Right ventricle myocardium inferior (tissue), 1 donor: ENCODE measurements at places on chromosomes 16 and 17. TPM values are rescaled to one million over a fixed set of nuclear protein-coding genes. Genes with fewer than 3 reads are reported as not detected.

DRC3 gene
- 1.6 TPM for total RNA-seq

OR3A2 gene
- 0.22 TPM for total RNA-seq

PAQR4 gene
- 11.4 TPM for total RNA-seq

PPY gene
- total RNA-seq: not detected

VTN gene
- 36.9 TPM for total RNA-seq

RFFL gene
- total RNA-seq: 11.2 TPM

CSH1 gene
- not detected for total RNA-seq

SLC38A8 gene
- total RNA-seq: 3.1 TPM

ST6GALNAC1 gene
- total RNA-seq: 6.1 TPM

PYCARD gene
- total RNA-seq: 9.1 TPM

NOD2 gene
- 0.81 TPM for total RNA-seq

BICDL2 gene
- not detected for total RNA-seq

PIK3R6 gene
- total RNA-seq: 0.78 TPM

DNA sequence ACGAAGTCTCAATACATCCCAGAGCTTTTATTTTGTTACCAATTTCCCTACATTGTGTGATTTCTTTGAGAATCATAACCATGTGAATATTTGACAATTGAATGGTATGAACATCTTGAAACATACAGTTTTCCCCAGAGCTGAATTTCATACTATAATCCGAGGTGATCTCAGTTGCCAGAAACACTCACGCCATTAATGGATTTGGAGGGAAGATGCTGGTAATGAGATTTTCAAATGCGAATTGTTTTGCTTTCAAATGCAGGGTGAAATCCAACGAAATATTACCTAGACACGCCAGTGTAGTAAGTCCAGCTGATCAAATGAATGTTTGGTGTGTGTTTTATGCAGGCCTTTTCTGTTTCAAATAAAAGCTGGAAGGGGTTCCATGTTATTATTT lies 277.8 kb upstream of the CDH5 start:
- DNase-seq: no peak

- DNase-seq: no peak
Observed at GRCh38 chr17:58411408-58411894, 5.9 kb downstream of the RNF43 start.

DNA sequence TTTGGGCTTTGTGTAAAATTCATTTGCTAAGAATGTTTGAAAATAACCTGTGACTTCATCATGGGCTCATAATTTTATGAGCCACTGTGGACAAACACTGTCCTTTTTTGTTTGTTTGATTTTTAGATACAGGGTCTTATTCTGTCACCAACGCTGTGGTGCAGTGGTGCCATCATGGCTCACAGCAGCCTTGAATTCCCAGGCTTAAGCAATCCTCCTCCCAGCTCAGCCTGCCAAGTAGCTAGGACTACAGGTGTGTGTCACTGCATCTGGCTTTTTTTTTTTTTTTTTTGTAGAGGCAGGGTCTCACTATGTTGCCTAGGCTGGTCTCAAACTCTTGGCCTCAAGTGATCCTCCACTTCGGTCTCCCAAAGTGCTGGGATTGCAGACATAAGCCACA lies 8.3 kb downstream of the TEX2 start:
- DNase-seq: no peak

DNA sequence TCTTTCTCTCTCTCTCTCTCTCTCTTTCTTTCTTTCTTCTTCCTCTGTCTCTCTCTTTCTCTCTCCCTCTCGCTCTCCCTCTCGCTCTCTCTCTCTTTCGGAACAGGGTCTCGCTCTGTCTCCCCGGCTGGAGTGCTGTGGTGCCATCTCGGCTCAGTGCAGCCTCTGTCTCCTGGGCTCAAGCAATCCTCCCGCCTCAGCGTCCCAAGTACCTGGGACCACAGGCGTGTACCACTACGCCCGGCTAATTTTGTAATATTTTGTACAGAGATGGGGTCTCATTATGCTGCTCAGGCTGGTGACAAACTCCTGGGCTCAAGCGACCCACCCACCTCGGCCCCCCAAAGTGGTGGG lies 12.7 kb upstream of the KLHDC4 start:
- DNase-seq: no peak

- DNase-seq: no peak
Observed at GRCh38 chr17:78719630-78720298, 62.3 kb downstream of the CYTH1 start.

DNA sequence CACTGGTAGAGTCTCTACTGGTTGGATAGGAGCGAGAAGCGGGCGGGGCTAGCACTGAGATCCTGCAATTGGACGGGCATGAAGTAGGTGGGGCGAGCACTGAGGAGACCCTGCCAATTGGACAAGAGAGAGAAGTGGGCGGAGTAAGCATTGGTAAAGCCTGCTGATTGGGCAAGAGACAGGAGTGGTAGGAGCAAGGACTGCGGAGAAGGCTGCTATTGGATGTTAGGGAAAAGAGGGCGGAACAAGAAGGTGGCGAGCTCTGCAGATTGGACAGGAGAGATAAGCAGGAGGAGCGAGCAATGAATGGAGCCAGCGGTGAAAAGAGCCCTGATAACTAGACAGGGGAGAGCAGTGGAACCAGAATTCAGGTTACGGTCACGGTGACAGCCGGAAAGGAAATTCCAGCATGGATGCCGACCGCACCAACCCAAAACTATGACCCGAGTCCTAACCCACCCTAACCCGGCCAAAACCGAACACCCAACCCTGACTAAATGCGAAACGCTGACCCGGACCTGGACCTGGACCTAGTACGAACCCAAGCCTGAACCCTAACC lies 4.8 kb downstream of the SCGB1C2 start:
- DNase-seq: peak; percentile 61

- DNase-seq: no peak
Observed at GRCh38 chr17:41750862-41751261, 16.4 kb upstream of the HAP1 start.

DNA sequence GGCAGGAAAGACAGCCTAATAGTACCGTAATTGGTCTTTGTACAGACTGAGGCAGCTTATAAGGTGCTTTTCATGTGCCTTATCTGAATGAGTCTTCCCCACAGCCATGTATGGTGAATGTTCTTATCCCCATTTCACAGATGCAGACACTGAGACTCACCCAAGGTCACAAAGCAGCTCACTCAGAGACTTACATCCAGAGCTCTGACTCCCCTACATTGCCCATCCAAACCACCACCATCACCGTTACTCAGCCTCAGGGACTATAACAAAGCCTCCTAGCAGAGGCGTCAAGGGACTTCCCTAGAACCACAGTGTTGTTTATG lies 627 bp upstream of the GPR179 start:
- DNase-seq: no peak

- no peak for DNase-seq
Observed at GRCh38 chr16:53599548-53599947, 96.5 kb upstream of the AKTIP start.

DNA sequence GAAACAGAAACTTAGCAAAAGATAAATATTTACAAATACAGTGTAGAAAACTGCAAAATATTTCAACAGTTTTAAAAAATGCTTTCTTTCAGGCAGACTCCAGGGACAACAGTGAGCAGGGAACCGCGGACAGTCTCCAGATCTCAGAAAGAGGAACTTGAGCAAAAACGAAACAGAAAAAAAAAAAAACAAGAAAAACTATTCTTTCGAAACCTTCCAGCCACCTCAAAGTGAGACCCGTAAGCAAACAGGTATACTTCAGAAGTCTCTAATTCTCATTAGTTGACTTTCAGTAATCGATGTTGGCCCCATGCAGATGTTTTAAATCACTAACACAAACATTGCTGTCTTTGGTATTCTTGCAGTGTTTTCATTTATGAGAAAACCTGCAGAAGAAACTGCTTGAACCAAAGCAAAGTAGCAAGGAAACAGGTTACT lies 15.7 kb upstream of the CCL1 start:
- DNase-seq: no peak

DNA sequence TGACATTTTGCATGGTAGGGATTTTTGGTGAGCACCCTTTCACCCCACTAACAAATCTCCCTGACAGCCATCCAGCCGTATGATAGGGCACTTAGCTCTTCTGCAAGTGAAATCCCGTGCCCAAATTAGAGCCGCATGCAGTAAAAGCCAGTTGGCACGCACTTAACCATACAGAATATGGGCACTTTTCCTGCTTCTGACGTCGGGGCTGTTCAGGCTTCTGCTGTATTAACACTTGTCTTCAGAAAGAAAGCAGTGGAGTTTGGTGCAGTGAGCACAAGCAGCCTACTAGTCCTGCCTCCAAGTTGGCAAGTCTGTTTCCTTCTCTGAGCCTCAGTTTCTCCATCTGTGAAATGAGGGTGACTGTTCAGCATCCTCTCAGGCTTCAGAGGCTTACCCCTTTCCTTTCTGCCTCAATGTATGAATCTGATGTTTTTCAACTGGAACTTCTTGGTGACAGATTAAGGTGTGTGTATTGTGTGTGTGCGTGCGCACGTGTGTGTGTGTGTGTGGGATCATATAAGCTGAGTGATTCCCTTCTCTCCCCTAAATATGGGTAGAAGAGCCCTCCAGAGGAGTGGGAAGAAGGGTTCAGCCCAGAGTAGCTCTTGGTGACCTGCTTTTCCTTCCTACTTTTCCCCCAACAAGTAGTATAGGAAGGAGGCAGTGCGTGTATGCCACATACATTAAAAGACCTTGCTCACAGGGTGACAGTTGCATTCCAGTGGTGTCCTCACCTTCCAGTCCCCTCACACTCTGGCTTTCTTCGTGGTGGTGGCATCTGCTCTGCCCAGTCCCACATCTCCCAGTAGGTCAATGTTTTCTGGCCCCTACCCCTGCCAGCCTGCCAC lies 19.0 kb downstream of the IGF2BP1 start:
- DNase-seq: peak; percentile 45

- DNase-seq: no peak
Observed at GRCh38 chr16:48498769-48499631, 111.0 kb downstream of the N4BP1 start.

- DNase-seq: no peak
Observed at GRCh38 chr17:82924812-82925211, 85.0 kb upstream of the ZNF750 start.

- DNase-seq: no peak
Observed at GRCh38 chr17:8514801-8515200, 79.1 kb downstream of the NDEL1 start.

GRCh38 chr17:21374441-21375161 lies 1.6 kb upstream of the KCNJ12 start:
- DNase-seq: no peak

DNA sequence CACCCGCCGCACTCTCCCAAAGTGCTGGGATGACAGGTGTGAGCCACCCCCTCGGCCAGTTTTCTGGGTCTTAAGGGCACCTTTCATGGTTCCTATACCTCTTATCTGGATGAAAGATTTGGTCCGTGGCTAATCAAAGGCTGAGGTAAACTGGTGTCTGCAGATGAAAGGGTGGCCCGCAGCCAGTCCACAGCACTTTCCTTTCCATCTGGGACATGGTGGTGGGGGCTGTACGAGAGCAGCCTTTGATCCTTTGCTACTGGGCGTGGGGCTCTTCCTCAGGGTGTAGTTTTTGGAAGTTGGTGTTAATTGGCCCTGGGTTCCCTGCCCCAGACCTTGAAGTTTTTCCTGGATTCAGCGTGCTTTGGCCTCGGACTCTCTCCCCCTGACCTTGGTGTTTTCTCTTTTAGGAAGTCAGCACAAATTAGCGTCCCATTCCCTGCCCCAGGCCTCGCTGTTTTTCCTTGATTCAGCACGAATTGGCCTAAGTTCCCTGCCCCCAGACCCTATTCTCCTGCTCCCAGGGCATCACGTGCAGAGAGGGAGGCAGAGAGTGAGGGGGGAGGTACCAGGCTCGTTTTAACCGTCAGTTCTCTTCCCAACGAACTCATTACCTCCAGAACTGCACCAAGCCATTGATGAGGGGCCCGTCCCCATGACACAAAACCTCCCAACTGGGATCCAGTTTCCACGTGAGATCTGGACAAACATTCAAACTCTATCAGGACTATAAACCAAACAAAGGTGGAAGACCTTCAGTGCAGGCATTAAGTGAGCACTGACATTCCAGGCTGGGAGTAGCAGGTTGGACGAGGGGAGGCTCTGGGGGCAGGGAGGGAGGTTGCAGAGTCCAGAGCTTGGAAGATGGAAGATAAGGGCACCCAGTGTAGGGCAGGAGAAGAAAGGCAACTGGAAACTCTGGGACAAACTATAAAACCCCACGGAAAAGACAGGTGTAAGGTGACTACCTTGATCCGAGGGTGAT lies 11.6 kb downstream of the DPEP1 start:
- DNase-seq: no peak

- peak; percentile 31 for DNase-seq
Observed at GRCh38 chr17:44257815-44258760, 9.8 kb downstream of the SLC4A1 start.

DNA sequence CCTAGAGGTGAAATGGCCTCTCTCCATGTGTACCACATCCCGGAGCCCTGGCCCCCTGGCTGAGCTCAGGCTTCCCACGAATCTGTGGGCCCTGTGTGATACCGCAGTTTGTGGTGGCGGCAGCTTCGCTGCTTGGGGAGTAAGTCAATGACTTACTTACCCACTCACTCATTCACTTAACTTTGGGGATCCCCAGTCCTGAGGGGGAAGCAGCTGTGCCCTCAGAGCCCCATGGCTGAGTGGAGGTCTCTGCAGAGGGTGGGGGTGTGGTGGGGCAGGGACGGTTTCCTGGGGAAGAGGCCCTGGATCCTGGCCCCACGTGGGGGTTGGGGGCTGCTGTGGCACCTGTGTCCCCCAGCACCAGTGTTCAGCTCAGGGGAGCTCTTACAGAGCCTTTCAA lies 13.2 kb downstream of the KCNJ12 start:
- DNase-seq: no peak
